Inflammatory macrophage treated with lipopolysaccharide for 4 hours (primary cell): ENCODE measurements at places on chromosomes 13 and 19.
A peak's percentile ranks its signal among the peaks of the same experiment; 100 is the strongest.

DNA sequence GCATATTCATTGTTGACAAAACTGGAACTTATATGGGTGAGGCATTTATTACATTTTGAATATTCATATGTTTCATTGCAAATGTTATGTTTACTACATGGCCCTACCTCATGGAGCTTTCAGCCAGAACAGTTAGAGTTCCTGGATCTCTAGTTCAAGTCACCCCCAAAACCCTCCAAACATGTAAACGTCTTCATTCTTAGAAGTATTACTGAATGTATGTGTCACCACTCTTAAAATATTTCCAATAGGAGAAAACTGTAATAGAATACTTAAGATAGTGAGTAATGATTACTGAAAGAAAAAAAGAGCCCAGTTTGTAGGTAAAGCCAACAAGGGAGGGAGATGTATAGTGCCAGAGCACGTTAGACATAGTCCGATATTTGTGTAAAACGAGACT is 23.5 kb downstream of the URI1 start:
- DNase-seq, result no peak

DNA sequence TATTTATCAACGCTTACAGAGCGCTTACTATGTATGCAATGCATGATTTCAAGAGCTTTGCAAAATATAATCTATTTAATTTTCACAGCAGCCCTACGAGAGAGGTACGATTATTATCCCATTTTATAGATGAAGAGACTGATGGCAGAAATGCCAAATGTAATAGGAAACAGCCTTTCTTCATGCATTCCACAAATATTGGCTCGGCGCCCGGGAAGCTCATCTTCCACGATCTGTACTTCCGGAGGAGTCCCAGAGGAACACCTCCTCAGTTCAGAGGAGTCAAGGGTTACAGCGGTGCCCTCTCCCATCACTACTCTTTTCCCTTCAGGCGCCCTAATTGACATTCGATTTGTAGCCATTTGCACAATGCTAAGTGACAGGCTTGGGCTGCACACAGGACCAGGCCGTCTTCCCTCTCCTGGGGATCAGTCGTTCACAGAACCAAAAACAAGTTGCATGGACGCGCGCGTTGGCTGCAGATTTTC is 1.1 kb upstream of the ARHGAP35 start:
- no peak for DNase-seq

GRCh38 chr13:110850006-110850405 is 64.9 kb downstream of the ANKRD10 start:
- no peak for DNase-seq

GRCh38 chr13:45082964-45083363 is 37.3 kb upstream of the GTF2F2 start:
- no peak for DNase-seq

DNA sequence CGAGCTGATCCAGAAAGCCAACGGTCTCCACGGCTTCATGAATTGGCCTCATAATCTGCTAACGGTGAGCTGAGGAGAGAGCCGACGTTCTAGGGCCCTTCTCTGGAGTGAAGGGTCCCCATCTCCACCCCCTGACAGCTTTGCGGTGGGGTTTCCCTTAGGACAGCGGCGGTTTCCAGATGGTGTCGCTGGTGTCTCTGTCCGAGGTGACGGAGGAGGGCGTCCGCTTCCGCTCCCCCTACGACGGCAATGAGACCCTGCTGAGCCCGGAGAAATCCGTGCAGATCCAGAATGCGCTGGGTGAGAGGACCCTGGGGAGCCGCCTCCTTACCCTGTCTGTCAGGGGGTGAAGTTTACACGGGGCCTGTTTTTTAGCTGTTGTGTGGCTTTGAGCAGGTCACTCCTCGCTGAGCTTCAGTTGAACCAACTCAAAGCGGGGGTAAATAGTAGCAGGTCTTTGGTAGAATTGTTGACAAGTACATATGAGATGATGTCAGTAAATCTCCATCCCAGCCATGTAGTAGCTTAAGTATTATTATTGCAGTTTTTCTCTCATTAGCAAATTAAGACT is 801 bp downstream of the QTRT1 start:
- peak; percentile 23 for DNase-seq

DNA sequence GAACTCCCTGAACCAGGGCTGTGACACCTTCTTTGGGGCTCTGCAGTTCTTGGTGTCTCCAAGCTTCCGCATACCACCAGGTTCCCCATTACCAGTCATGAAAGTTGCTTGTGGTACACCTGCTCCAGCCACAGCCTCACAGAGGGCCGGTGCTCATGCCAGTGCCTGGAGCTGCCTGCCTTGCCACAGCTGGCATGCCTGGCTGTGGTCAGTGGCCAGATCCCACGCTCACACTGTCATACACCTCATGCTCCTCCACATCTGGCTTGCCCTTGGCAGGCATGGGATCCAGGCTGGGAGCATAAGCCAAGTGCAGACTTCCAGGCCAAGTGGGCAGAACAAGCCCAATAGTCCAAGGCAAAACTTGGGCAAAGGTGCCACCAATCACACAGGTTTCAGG is 1054.9 kb downstream of the SLITRK5 start:
- DNase-seq, result no peak

GRCh38 chr13:42078128-42078808 is 29.8 kb downstream of the DGKH start:
- no peak for DNase-seq
